ENCODE measurements at places on chromosomes 2 and 18.

DNA sequence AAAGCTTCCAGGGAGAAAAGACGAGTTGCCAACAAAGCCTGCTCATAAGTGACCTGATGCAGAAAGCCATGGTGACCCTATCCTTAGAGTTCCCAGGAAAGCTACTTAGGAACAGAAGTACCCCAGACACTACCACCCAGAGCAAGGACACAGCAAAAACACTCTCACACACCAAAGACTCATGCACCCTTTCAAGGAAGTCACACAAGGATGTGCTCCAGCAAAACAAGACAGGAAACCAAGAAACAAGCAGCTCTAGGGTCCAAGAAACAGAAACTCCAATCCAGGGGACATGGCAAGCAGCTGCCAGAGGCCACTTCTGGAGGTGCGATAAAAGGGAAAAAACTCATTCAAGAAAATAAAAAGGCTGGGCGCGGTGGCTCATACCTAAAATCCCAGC, 5.7 kb downstream of the KIF1A start:
- no peak for DNase-seq

GRCh38 chr2:162840598-162841246, 2.2 kb upstream of the KCNH7 start:
- DNase-seq, result no peak

DNA sequence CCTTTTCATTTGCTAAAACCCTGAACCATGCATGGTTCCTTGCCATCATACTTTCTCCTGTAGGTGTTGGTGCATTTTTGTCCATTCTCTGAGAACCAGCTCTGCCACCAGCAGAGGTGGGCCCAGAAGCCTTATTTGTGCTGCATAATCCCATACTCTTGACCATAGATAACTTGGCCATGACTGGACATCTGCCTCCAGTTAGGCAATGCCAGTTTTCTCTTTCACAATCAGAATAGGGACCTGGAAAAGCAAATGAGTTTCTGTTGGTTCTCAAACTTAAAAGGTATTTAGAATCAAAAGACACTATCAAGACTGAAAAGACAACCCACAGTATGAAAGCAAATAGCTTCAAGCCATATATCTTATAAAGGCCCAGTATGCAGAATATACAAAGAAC, 167.3 kb downstream of the MAIP1 start:
- no peak for DNase-seq

GRCh38 chr18:51537487-51537886, 340.0 kb upstream of the MEX3C start:
- DNase-seq, result no peak

DNA sequence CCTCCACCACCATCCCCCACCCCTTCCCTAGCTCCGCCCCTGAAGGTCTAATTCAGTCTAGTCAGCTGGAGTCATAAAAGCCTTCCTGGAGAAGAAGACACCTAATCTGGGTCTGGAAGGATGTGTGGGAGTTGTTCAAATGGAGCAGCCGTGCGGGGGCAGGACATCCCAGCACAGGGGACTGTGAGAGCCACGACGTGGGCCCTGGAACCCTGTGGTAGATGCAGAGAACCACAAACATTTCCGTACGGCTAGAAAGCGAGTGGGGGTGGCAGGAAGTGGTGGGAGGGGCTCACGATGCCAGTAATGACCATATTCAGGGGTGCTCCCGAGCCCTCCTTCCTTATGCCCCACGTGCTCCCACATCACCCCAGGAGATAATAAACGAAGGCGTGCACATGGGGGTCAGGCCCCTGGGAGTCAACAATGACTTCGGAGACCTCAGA, 20.9 kb upstream of the COL6A3 start:
- DNase-seq, result no peak

DNA sequence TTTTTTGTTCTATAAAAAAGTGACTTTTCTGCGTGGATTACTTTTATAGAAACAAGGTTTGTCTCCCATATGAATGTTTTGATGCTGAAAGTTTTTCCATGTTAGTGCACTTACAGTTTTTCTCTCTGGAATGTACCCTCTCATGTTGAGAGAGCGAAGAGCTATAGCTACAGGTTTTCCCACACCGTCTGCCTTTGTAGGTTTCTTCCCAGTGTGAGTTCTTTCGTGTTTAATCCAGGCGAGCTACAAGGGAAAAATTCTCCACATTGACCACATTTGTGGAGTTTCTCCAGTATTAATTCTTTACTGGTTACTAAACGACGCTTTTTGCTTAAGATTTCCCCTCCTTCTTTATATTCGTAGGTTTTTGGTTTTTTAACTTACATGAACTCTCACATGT, 85.1 kb downstream of the ACSL3 start:
- no peak for DNase-seq

GRCh38 chr2:150548527-150548926, 61.1 kb upstream of the RND3 start:
- DNase-seq, result no peak

- DNase-seq, result no peak
Observed at GRCh38 chr2:168328421-168328820, 81.0 kb upstream of the STK39 start.

- no peak for DNase-seq
Observed at GRCh38 chr2:191049728-191050639, 36.0 kb upstream of the STAT1 start.

DNA sequence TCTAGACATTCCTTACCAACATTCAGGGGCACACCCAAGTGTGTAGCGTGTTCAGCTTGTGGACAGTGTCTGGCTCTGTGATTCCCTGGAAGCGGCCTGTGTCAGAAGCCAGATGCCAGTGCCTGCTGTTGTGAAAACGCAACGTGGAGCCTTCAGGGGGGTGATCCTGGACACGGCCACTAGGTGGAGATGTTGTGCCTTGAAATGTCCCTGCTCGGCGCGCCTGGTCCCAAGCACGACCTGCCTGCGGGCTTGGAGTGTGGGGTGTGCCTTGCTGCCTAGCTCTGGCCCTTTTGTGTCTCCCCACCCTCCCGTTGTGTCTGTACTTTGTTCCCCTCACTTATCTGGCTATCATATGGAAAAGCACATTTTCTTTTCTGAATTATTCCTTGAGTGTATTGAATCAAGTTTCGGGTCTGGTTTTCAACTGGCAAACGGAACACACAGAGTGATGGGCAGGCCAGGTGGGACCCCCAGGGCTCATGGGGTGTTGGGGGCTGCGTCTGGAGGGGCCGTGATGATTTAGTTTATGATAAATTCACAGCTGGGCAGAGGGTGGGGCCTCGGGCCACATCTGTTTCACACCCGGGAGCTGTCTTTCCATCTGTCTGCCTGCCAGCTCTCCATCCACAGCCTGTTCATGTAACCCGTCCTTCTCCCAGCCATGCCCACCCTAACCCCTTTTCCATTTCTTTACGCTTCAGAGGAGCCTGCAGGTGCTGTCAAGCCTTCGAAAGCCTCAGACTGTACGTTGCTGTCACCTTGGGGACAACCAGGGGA, 95.5 kb downstream of the DYSF start:
- DNase-seq, result no peak
